SHP77 (cell line): ENCODE measurements at places on chromosomes 5 and 9.

- no peak for DNase-seq
Observed at GRCh38 chr9:108416324-108416723, 439.5 kb downstream of the ACTL7B start.

DNA sequence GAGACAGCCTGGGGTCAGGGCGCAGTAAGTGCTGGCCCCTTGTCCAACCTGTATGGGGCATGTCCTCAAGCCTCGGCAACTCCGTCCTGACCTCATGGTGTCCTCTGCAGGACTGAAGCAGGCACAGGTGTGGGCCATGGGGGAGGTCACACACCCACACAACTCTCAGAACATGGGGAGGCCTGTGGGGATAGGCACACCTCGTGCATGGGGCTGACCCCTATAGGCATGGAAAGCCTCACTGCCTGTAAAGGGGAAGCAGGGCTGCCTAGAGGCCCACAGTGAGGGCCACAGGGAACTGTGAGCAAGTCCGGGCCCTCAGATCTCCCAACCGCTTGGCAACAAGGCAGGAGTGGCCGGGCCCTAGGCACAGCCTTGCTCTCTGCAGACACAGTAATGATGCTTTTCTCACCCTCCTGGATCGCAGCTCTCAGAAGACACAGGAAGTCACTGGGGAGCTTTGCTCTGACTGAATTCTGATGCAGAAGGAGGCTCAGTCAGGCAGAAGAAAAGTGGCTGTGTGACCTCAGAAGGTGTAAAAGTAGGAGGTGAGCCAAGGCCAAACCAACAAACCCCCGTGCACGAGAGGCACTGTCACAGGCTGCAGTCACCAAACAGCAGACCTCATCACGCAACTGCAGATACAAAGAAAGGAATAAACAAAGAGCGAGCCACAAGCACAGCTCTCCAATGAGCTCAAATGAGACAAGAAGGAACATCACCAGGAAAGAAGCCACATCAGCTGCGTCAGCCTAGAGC is 5.4 kb downstream of the IPPK start:
- DNase-seq: no peak

DNA sequence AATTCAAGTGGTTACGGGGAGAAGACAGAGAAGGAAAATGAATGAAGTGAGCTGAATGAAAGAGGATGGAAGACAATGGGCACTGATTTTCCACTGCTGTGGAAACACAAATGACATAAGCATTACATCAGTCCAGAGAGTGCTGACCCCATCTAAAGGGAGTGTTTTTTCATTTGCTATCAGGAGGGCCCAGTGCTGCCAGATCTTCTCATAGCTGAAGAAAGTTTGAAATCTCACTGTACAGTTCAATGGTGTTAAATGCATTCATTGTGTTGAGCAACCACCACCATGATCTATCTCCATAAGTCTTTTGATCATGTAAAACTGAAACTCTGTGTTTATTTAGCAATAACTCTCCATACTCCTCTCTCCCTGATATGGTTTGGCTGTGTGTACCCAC is 41.5 kb upstream of the STARD4 start:
- no peak for DNase-seq

DNA sequence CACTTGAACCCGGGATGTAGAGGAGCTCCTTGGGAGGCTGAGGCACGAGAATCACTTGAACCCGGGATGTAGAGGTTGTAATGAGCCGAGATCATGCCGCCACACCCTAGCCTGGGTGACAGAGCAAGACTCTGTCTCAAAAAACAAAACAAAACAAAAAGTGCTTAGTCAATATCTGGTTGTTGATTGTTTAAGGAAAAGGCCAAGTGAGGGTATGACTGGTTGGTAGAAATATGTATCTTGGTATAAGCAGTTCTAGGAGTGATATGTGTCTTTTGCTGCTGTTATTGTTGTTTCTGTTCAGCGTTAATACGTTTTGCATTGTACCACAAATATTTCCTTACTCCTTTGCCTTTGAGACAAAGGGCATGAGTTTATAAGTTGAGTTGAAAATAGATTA is 210.7 kb upstream of the DMRT1 start:
- DNase-seq: no peak

DNA sequence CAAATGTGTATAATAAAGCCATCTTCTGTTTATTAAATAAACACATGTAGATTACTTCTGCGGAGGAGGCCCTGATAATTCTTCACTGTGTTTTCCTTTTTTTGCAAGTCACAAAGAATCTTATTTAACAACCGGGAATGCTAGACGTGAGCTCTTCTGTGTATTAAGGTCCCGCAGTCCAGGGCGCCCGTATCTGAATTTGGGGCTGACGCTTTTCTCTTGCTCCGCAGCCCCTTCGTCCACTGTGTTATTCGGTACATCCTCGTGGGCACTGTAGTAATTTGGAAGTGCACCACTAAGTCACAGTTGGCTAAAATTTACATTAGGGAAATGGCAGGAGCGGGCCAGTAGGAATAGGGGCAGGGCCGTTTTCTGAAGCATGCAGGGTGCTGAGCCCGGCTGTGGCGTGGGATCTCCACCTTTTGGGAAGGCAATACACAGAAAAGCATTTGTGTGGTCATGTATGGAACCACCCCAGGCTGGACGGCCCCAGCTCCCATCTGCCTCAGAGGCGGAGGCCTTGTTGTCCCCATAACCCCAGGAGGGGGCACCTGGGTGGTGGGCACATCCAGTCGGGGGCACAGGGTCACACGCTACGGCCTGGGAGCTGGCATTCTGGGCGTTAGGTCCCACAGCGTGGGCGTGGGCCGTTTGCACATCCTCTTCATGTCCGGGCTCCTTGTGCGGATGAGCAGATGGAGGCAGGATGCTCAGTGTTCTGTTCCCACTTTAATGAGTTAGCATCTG is 258.7 kb upstream of the IRX4 start:
- no peak for DNase-seq

DNA sequence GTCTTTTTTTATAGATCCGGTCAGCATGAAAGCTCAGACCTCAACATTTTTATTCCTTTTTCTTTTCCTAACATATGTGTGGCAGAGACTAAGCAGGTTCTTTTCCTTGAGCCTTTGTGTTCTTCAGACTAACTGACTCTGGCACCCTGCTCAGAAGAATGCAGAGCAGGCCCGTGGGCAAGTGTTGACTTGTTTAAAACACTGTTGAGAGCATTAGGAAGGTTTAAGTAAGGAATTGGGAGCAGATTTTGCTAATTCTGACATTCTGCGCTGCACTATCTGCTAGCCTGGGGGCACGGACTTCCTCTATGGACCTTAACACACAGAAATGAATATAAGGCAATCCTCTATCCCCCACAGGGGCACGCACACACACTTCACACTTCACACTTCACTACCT is 182.5 kb upstream of the PIK3R1 start:
- DNase-seq: no peak
